Ascending aorta (tissue), 2 donors: ENCODE measurements at places on chromosomes 2 and 18.

DNA sequence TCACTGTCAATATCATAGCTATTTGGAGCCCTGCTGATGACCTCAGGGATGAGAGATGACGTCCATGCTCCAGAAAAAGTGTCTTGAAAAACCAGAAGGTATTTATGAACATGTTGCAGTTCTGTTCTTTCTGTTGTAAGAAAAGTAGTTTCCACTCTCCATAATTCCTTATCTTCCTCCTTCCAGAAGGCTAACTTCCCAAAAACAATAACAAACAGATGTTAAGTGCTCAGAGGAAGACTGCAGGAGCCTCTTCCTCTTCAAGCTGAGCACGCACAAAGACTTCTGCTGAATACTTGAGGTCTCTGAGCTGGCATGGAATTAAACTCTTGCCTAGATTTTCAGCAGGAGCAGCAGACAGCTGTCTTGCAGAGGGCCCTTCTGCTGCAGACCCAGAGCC lies 434.5 kb upstream of the KLHL29 start:
- no peak for DNase-seq

DNA sequence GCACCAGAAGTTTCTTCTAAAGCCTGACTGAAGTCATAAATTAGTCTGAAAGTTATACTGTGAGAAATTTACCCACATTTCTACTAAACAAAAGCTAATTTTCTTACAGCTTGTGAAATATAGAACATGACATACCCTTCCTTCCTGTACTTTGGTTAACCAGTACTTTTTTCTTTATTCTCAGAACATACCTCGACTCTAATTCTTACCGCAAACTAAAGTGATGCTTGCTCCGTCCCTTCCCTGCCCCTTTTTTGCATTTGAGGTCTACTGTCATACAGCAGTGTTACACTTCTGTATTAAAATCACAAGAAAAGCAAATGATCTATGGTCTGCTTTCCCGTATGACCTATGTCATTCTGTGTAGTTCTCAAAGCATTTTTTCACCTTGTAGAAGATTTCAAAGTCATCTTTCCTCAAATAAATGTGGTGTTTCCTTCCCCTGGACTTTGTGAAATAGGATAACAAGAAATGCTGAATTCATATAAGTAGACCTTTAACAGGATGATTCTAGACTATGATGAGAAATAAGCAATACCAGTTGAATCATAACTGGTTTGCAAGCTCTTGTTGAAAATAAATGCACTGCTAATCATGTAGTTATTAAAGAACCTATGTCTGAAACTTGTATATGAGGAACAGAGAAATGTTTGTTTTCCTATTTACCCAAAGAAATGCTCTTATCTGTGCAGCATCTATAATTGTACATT lies 30.4 kb downstream of the CYTIP start:
- DNase-seq: no peak

GRCh38 chr2:102391565-102391964 lies 31.4 kb upstream of the IL18RAP start:
- DNase-seq: no peak

DNA sequence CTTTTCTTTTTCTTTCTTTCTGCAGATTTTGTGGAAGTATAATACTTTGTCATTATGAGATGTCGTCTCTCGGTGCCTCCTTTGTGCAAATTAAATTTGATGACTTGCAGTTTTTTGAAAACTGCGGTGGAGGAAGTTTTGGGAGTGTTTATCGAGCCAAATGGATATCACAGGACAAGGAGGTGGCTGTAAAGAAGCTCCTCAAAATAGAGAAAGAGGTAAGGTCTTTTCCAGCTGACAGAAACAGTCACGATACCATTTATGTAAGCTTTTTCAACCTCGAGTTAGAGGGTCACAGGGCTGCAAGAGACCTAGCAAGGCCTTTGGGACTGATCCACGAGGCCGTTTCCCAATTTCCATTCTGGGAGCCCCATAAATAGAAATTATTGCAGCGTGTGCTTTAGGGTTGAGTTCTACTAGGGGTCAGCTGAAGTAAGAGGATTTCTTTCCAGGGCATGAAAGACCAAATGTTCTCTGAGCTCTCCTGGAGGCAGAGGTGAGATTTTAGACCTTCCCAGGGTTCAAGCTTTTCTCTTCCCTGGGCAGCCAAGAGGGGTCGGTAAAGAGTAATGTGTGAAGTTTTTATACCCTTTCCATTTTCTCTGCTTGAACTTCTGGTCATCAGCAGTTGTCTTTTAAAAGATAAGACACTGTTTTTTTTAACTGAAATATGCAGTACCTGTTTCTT lies 15.5 kb downstream of the MAP3K20 start:
- no peak for DNase-seq

GRCh38 chr2:117502121-117502520 lies 312.4 kb upstream of the DDX18 start:
- no peak for DNase-seq

- DNase-seq: no peak
Observed at GRCh38 chr2:26270373-26270772, 25.6 kb downstream of the HADHB start.

- no peak for DNase-seq
Observed at GRCh38 chr2:26422947-26423629, 21.4 kb downstream of the DRC1 start.

- no peak for DNase-seq
Observed at GRCh38 chr18:67636597-67637385, 120.3 kb upstream of the DSEL start.

GRCh38 chr2:866887-867286 lies 83.8 kb upstream of the SNTG2 start:
- DNase-seq: no peak

- DNase-seq: no peak
Observed at GRCh38 chr2:88549616-88550292, 77.5 kb downstream of the EIF2AK3 start.

DNA sequence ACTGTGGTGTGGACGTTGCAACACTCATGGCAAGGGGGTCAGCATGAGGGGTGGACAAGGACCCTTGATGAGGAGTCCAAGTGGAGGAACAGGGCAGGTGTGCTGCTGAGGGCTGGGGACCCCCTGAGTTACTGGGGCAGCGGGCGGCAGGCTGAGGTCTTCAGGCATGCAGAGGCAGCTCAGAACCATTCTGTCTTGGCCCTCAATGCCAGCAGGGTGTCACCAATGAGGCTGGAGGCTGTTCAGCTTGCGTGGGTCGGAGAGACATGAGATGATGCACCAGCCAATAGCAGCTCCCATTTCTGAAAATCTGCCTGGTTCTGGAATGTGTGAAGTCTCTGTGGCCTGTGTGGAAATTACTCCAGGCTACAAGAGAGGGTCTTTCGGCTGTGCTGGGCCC lies 105.4 kb downstream of the INHBB start:
- no peak for DNase-seq

GRCh38 chr2:108634576-108635160 lies 84.6 kb upstream of the RANBP2 start:
- DNase-seq: no peak

- DNase-seq: no peak
Observed at GRCh38 chr2:150076281-150076680, 411.2 kb downstream of the RND3 start.

- DNase-seq: no peak
Observed at GRCh38 chr2:216299588-216299987, 72.7 kb downstream of the MARCHF4 start.

GRCh38 chr2:104539649-104540048 lies 314.3 kb upstream of the POU3F3 start:
- DNase-seq: no peak

GRCh38 chr2:106876699-106877098 lies 9.3 kb downstream of the ST6GAL2 start:
- DNase-seq: no peak

- no peak for DNase-seq
Observed at GRCh38 chr2:73780237-73780582, 307 bp upstream of the DUSP11 start.

DNA sequence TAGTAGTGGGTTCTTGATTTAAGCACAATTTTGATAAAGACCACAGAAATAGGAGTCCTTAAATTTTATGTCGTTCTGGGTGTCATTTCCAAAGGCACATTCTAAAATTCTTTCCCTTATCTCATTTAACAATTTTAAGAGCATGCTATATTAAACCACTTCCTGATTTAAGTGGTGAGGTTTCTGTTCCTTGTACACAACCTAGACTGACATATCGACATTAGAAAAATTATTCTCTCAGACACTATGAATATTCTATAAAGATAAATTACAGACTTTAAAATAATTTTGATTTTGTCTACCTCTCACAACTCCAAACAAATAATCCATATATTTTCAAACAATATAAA lies 923.8 kb downstream of the LRP1B start:
- DNase-seq: no peak

- no peak for DNase-seq
Observed at GRCh38 chr2:177796011-177796410, 276.6 kb downstream of the PDE11A start.

GRCh38 chr18:39701839-39702238 lies 2136.2 kb upstream of the CELF4 start:
- no peak for DNase-seq

DNA sequence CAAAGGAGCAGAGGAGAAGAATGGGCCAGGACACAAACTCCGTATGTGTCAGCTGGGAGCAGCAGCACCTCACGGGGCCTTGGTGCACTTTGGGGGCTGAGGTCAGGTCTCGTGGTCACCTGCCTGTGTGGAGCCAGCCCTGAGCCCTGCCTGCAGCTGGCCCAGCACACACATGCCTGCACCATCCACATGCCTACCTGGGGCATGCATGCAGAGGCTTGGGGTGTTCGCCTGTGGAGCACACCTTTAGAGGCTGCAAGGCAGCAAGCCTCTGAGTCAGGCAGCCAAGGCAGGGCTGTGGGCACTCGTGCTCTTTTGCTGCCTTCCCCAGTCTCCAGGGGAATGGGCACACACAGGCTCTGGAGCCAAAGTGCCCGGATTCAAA lies 36.0 kb downstream of the ARHGEF4 start:
- DNase-seq: no peak

- DNase-seq: no peak
Observed at GRCh38 chr18:1774261-1774660, 797.0 kb downstream of the METTL4 start.

DNA sequence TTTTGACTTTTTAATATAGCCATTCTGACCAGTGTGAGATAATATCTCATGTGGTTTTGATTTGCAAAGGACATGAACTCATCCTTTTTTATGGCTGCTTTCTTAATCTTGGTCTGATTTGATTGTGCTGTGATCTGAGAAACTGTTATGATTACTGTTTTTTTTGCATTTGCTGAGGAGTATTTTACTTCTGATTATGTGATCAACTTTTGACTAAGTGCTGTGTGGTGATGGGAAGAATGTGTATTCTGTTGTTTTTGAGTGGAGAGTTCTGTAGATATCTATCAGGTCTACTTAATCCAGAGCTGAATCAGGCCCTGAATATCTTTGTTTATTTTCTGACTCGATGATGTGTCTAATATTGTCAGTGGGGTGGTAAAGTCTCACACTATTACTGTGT lies 16.8 kb downstream of the SP140L start:
- no peak for DNase-seq
